ENCODE measurements at places on chromosomes 11 and 22.

- no peak for DNase-seq
These were observed 61.1 kb upstream of the PDGFD start for GRCh38 chr11:104225047-104225446.

GRCh38 chr11:104161751-104162450, 2.0 kb downstream of the PDGFD start:
- no peak for DNase-seq

DNA sequence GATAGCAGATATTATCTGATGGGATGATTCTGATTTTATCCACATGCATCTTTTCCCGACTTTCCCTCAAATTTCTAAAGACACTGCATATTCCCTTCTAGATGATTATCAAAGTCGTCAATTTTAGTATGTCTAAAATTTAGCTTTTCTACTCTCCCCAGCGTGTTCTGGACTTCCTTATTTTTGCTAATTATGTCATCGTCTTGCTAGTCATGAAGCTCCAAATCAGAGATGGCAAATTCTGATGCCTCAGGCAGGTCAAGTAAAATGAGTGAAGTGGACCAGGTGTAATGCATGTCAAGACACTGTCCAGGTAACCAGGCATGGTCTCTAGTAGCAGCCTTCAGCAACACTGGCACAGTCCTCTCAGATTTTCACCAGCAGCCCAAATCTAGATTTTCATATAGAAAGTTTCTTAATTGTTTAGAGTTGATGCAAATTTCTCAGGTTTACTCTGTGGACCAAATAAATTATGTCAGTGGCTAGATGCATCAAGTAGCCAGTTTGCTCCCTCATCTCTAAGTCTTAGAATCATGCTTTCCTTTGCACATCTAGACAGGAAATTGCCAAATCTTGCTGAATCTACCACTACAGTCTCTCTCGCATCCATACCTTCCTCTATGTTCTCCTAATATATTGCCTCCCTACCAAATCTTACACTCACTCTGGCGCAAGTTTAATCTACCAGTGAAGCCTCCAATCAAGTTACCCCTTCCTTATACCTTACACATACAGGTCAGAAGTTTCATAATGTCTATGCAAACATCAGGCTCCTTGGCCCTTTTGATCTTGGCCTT, 10.6 kb downstream of the HSD17B12 start:
- DNase-seq, result no peak

GRCh38 chr11:25441421-25441820, 890.5 kb upstream of the ANO3 start:
- DNase-seq, result peak; percentile 2

DNA sequence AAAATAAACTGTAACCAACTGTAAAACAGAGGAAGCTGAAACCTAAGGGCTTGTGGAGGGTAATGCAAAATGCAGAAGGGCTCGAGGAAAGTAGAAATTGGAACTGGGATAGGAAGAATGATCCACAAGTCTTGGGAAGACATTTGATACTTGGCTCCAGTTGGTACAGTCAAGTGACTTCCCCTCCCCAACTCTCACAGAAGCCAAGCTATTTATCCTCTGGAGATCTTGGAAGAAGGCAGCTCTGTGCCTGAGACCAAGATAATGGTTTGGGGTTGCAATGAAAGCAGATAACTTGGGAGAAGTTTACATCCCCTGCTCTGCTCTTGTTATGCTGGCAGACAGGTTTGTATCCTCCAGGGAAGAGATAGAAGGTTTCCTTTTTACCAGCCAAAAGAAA, 198.9 kb upstream of the ZC3H12C start:
- no peak for DNase-seq

GRCh38 chr11:120667281-120667680, 155.7 kb downstream of the GRIK4 start:
- DNase-seq, result no peak

GRCh38 chr11:34425867-34426266, 12.9 kb upstream of the CAT start:
- DNase-seq, result peak; percentile 59

DNA sequence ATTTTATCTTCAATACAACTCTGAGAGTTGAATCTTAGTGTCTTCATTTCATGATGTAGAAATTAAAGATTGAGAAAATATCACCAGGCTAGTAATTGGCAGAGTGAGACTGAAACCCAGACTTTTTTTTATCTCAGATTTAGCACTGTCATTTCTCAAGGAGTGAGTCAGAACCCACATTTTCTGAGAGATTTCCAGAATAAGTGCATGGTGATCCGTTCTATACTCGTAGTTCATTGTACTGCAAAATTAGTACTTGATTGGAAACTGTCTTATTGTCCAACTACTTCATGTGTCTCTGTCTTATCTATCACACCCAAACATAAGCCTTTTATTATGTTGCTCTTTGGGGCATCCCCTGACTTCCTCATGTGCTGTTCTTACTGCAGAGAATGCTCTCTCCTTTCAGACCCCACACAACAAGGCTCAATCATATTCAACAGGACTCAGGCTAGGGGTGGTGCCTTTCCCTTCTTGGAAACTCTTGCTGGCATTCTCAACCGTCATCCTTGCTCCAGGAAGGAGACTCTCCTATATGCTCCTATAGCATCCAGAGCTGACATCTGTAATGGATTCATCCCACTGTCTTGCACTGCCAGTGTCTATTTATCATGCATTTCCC, 76.7 kb upstream of the BLID start:
- no peak for DNase-seq

- no peak for DNase-seq
These were observed 21.8 kb upstream of the UPB1 start for GRCh38 chr22:24473284-24473683.

- DNase-seq, result peak; percentile 25
These were observed 296.8 kb downstream of the RAB38 start for GRCh38 chr11:87878373-87878825.

- DNase-seq, result no peak
These were observed 48.8 kb upstream of the CD44 start for GRCh38 chr11:35090125-35090524.

DNA sequence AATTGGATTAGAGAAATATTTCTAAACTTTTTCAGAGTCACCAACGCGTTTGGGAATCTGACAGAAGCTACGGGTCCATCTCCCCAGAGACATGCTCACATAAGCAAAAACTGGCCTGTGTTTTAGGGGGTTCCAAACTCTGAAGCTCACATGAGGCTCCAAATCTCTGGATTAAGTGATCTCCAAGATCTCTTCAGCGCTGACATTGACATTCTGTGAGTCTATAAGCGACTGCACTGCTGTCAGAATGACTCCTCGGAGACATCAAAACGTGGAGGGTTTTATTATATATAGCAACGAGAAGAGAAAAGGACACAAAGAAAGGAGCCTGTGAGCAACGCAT, 642 bp upstream of the SIK2 start:
- DNase-seq, result no peak

DNA sequence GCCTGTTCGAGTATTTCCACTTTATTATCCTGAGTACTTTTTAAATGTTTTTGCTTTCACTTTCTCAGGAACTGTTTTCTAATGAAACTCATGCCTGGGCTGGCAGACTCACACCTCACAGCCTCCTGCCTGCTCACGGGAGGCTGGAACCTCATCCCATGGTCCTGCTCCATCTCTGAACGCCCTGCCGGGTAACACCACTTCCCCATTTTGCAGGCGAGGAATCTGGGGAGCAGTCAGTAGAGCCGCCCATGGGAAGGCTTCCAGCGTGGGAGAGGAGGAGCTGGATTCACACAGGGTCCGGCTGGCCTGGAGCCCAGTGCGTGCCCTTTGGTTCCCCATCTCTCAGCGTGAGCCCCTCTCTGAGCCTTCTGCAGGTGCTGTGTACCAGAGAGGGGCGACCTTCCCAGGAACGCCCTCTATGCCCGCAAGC, 53.6 kb downstream of the SCUBE1 start:
- no peak for DNase-seq

- DNase-seq, result peak; percentile 56
These were observed 33.8 kb downstream of the EHF start for GRCh38 chr11:34654483-34655334.

GRCh38 chr11:95776859-95777258, 12.7 kb downstream of the FAM76B start:
- DNase-seq, result no peak

- DNase-seq, result no peak
These were observed 78.9 kb upstream of the PLET1 start for GRCh38 chr11:112339566-112339965.

- DNase-seq, result no peak
These were observed 13.9 kb upstream of the OR8K1 start for GRCh38 chr11:56331861-56332491.

- no peak for DNase-seq
These were observed 295.6 kb downstream of the CASP12 start for GRCh38 chr11:104602643-104603042.

GRCh38 chr11:118295815-118296454, 8.6 kb upstream of the CD3E start:
- DNase-seq, result no peak

GRCh38 chr22:46635756-46636155, 15.6 kb downstream of the GRAMD4 start:
- DNase-seq, result no peak

- DNase-seq, result no peak
These were observed 22.2 kb downstream of the PDHX start for GRCh38 chr11:34938611-34939010.

DNA sequence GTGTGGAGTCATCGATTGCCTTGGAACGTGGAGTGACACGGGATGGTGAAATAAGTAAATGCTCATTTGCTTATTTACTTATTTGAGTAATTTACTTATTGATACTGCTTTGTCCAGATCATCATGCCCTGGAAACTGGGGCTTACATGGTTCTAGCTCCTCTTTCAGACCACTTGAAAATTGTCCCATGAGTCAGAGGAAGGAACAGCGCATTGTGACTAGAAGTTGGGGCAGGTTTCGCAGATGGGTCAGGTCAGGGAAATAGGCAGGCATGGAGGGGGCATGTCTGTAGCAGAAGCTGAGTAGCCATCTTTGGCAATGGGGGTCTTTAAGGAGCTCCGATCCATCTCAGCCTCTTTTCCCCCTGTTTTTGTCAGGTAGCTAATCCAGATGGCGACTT, 104.2 kb upstream of the SORL1-AS1 start:
- DNase-seq, result no peak

- DNase-seq, result peak; percentile 79
These were observed 237.5 kb downstream of the MIAT start for GRCh38 chr22:26894766-26895485.

DNA sequence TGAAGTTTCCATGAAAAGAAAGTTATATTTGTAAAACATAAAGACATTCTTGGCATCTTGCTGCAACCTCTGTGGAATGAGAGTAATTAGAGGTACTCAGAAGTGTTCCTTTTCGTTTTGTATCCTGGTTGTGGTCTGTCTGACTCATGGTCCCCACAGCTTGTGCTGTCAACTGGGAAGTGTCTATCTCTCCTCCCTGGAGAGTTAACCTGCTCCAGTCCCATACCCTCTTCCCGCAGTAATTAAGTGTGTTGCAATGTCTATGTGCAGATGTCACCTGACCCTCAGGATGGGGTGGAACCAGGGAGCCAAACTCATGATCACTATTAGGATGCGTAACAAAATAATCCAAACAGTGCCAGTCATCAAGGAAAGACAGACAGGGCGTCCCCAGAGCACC, 23.0 kb upstream of the ZDHHC13 start:
- peak; percentile 36 for DNase-seq

- no peak for DNase-seq
These were observed 24.7 kb upstream of the PANX2 start for GRCh38 chr22:50145721-50146438.

GRCh38 chr11:8268530-8269400, 5.1 kb upstream of the LMO1 start:
- DNase-seq, result no peak

- no peak for DNase-seq
These were observed 5.3 kb downstream of the CFL1 start for GRCh38 chr11:65852508-65853245.

DNA sequence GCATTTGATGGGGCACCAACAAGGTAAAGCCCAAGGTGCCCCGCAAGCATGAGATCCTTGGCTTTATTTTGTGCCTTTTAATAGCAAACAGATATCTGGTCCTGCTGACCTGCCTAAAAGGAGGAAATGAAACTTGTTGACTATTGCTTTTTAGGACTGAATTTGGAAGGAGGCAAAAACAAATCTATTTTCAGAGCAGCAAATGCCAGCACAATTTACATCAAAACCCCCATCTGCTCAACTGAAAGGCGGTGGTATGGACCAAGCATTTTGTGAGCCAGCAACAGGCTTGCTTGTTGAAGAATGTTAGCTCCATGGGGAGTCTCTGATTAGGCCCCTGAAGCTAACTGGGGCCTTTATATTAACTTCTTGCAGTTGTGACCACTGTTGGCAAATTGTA, 192.6 kb upstream of the E2F8 start:
- no peak for DNase-seq

- no peak for DNase-seq
These were observed 28.0 kb upstream of the CABP7 start for GRCh38 chr22:29691636-29692326.

- no peak for DNase-seq
These were observed 53.6 kb upstream of the INCENP start for GRCh38 chr11:62069986-62070919.

DNA sequence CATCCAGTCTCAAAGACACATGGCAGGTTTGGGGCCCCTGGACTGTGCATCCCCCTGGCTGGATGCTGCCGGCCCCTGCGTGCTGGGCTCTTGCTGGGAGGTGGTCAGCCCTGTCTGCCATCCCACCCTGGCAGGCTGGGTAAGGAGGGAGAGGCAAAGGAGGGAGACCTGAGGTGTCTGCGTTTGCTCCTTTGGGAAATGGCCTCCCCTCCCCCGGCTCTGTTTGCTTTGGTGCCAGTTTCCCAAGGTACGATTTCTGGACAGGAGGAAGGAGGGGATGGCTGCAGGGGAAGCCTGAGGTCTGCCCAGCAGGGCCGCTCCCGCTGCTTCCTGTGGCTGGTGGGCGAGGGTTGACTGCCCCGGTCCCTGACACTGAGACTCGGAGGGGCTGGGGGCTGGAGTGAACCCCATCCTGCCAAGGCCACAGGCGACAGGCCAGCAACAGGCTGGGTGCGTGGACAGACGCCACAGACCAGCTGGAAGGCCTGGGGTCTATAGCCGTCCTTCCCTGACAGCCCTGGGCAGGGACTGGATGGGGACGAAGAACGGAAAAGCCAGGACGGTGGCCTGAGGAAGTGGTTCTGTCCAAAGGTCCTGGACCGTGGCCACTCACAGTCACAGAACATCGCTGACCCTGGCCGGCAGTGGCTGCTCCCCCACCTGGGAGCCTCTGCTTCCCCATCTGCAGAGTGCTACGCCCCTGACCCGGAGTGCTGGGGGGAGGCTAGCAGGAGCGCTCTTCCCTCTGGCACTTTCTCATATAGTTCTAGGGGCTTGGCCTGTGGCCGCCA, 38.0 kb downstream of the OSBPL5 start:
- no peak for DNase-seq

- DNase-seq, result no peak
These were observed 2.5 kb downstream of the ST13 start for GRCh38 chr22:40853961-40854360.

GRCh38 chr11:76293189-76293631, 86.9 kb upstream of the WNT11 start:
- DNase-seq, result no peak
